ENCODE measurements at places on chromosomes 4 and X.

DNA sequence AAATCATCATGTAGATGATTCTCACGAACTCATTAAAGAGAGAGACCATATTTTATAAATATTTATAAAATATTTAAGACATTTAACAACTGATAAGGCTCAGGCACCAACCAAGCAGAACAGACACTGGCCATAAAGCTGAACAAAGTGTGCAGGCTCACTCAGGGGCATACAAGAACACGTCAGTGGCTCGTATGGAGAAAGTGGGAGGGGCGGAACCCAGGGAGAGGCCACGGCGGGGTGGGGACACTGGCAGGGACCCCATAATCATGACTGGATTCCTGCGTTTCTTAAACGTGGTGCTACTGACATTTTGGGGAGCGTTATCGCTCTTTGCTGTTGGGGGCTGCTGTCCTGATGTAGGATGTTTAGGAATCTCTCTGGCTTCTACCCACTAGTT, 31.3 kb upstream of the FAT1 start:
- no peak for ATAC-seq

- ATAC-seq: no peak
Observed at GRCh38 chr4:108794136-108794535, 31.3 kb upstream of the ETNPPL start.

- no peak for ATAC-seq
Observed at GRCh38 chr4:40630335-40631021, 814 bp upstream of the RBM47 start.

- peak; percentile 79 for ATAC-seq
Observed at GRCh38 chrX:78029663-78030062, 60.2 kb upstream of the PGAM4 start.

- peak; percentile 37 for ATAC-seq
Observed at GRCh38 chrX:119685225-119686066, 7.5 kb downstream of the SEPTIN6 start.

DNA sequence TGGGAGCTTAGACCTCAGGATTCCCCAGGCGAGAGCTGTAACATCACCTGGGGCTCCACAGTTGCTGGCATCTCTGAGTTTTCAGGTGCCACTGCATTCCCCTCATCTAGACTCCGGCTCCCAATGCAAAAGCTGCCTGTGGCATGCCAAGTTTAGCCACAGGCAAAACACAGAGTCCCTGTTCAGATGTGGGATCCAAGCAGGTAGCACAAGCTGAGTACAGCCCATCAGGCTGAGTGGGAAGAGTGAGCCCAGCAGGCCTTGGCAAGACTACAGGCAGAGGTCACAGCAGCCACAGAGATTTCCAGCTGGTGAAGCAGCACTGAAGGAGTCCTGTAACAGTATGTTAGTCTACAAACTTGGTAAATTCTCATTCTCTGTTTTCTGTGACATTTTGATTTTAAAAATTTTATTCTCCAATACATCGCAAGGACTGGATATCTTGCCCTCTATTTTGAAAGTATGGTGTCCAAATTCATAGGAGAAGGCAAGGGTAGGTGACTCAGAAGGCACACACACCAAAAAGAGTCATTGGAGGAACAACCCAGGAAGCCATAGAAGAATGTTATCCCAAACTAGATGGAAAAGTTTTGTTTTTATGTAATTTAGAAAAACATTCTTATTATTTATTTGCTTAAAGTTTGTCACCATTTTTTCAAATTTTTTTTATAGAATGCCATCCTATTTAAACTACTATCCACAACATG, 13.6 kb upstream of the CXCL2 start:
- ATAC-seq: no peak

GRCh38 chr4:81631958-81632441, 160.3 kb upstream of the RASGEF1B start:
- no peak for ATAC-seq

- ATAC-seq: no peak
Observed at GRCh38 chrX:41688156-41688555, 617 bp upstream of the GPR34 start.

DNA sequence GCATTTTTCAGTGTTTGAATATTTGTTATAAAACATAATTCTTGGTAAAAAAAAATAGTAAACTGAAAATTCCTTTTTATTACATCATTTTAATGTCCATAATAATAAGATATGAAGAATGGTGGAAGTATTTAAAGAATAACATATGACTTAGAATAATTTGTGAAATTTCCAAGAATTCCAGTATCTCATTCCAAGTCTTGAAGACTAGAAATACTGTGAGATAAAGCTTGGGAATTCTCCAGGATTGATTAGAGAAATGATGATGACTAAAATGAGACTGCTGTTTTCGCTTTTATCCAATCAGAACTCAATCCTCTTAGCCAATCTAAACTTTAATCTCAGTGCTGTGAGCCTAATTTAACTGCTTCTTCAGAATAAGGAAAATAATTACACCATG, 184.2 kb upstream of the HCCS start:
- ATAC-seq: no peak
